ENCODE measurements at places on chromosomes 16 and 17.

DNA sequence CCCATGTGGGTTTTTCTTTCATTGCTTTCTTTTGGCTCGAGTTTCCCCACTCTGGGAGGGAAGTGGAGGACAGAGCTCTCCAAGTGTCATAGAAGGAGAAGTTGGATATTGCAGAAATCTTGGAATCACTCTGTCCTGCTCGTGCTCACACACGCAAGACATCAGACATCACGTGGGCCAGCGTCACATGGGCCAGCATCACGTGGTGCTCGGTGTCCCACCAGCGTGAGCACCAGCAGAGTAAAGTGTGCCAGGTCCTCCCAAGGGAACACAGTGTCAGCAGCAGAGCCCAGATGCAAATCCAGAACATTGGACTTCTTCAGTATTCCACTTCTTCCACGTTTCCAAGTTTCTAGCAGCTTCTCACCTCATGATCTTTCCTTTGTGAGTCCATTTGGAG, 327.0 kb downstream of the FOXL1 start:
- DNase-seq, result no peak

DNA sequence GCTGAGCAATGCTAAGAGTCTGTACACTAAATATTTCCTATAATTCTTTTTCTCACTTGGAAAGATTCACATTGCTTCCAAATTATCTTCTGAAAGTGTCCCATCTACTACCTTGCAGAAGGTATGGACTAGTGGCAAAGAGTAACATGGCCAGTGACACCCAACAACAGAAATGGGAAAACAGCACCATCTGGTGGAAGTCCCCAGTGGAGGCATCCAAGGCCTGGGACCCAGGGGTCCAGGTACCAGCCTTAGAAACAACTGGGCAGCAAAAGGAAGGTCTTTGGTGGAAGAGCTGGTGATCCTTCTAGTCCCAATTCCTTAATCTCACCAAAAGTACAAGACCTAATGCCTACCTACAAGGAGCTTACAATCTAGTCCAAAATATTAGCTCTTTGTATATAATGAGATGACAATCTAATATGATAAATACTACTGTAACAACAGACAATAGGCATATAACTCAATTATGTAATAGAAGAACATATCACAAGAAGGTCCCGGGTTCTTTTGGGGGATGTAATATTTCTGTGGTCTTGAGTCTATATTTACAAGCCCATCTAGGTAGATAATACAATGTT, 55.3 kb downstream of the SKAP1 start:
- no peak for DNase-seq

DNA sequence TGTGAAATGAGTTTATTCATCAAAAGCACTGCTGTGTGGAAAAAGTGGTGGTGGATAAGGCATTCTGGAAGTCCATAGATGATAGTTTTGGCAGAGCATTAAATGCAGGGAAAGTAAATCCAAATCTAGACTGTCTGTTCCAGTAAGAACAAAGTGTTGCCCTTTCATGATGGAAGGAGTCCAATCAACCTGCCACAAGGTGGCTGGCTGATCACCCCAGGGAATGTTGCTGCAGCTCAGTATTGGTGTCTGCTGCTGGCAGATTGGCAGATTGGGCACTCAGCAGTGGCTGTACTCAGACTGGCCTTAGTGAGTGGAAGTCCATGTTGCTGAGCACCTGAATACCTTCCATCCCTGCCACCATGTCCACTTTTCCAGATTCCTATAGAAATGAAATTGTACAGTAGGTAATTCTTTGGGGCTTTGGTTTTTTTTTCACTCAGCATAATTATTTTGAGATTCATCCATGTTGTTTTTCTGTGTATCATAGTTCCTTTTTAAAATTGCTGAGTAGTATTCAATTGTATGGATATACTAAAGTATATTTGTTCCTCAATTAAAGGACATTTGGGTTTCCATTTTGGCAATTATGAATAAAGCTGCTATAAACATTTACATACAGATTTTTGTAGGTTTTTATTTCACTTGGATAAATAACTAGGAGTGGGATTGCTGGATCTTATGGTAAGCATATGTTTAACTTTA, 14.3 kb downstream of the DYNLL2 start:
- no peak for DNase-seq

DNA sequence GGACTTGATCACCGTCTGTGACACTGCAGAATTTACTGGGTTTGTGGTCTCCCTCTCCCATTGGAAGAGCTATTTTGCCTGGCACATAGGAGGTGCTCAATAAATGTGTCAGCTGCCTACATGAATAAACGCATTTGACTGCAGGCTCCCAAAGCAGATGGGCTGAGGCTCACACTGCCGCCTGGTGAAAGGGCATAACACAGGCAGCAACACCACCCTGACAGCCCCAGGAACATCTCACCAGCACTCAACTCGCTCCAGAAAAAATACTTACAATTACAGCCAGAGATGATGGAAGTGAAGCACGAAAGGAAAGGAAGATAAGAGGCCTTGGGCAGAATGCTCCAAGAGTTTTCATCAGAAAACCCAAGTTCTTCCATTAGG, 73.9 kb downstream of the RPH3AL start:
- no peak for DNase-seq

DNA sequence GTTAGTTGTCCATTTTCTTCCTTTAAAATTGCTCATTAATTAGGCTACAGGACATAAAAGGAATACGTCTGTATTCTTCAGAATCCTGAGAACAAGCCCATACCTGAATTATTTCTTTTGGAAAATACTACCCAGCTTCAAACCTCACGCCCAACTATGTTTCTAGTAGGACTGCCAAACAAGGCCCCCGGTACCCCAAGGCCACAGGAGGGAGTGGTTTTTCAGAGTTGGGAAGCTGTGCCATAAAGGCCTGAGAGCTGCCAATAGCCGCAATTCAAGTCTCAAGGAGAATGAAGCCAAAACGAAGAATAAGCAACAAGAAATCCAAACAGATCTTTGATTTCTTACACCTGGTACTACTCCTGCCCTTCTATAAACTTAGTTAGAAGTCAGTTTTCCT, 48.3 kb downstream of the UBE2G1 start:
- no peak for DNase-seq

- no peak for DNase-seq
These were observed 32.9 kb downstream of the CPSF4L start for GRCh38 chr17:73228748-73229236.

GRCh38 chr17:44688675-44689476, 700 bp downstream of the CCDC43 start:
- no peak for DNase-seq

- no peak for DNase-seq
These were observed 66.8 kb downstream of the KPNA2 start for GRCh38 chr17:68102318-68102758.

DNA sequence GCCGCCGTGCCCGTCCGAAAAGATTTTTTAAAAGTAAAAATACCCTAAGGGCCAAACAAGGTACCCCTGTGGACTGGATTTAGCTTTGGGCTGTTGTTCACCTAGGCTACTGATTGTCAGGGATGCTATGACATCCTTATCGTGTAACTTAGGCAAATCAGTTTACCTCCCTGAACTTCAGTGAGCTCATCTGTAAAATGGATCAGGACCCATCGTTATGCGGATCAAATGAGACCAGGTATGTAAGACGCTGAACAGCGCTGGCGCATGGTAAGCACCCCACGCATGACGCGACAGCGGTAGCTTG, 658 bp upstream of the ZNF771 start:
- no peak for DNase-seq

DNA sequence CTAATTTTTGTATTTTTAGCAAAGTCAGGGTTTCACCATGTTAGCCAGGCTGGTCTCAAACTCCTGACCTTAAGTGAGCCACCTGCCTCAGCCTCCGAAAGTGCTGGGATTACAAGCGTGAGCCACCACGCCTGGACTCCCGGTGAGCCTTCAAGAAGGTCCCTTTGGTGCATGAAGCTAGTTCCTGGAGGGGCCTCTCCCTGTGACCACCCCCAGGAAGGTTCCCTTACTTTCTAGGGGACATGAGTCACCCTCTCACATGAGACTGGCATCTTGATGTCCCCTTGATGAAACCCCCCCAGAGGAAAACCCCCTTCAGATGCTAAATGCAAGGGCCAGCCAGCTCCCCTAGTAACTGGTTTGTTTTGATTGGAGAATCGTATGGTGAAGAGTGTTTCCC, 12.8 kb downstream of the CARHSP1 start:
- no peak for DNase-seq

GRCh38 chr17:57009737-57010445, 32.0 kb downstream of the SCPEP1 start:
- DNase-seq, result no peak

GRCh38 chr16:15958703-15959348, 9.4 kb downstream of the ABCC1 start:
- no peak for DNase-seq

- no peak for DNase-seq
These were observed 1.8 kb downstream of the KRTAP9-4 start for GRCh38 chr17:41251261-41251660.

GRCh38 chr16:55393991-55394390, 70.0 kb downstream of the IRX6 start:
- DNase-seq, result no peak

GRCh38 chr16:80656711-80657150, 115.9 kb downstream of the DYNLRB2 start:
- no peak for DNase-seq

GRCh38 chr17:28737770-28738679, 5.8 kb upstream of the TRAF4 start:
- DNase-seq, result no peak

DNA sequence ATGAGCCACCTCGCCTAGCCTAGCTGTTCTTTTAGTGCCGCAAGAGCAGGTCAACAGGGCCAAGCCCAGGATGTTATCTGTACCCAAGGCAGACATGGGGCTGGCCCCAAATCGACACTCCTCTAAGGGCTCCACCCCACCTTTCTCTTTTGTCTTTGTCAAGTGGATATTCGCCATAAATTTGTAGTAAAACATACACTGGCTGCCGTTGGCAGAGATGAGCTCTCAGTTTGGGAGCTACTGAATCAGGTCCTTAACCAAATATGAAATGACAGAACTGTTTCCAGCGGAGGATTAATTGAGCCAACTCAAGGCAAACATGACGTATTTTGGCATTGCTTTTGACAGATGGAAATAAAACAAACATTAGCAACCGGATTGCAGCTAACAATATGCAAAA, 556.9 kb upstream of the CDH5 start:
- DNase-seq, result no peak

DNA sequence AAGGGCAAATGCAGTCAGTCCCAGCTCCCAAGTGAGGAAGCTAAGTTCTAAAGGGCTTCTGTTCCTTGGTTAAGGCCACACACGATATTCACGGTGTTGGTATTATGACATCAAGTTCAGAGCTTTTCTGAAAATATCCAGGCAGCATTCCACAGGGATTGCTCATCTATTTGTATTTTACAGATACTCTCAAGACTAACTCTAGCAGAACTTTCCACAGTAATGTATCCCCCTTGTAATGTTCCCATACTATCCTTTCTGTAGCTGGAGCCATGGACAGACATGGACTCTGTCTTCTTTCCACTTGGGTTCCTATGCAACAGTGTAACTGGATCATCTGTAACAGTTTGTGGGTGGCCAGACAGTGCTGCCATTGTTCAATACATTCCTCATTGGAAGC, 13.5 kb downstream of the SDR42E1 start:
- DNase-seq, result no peak

GRCh38 chr16:89761304-89761922, 40.1 kb downstream of the ZNF276 start:
- no peak for DNase-seq

GRCh38 chr17:37490022-37490587, 414 bp downstream of the DUSP14 start:
- peak; percentile 71 for DNase-seq

DNA sequence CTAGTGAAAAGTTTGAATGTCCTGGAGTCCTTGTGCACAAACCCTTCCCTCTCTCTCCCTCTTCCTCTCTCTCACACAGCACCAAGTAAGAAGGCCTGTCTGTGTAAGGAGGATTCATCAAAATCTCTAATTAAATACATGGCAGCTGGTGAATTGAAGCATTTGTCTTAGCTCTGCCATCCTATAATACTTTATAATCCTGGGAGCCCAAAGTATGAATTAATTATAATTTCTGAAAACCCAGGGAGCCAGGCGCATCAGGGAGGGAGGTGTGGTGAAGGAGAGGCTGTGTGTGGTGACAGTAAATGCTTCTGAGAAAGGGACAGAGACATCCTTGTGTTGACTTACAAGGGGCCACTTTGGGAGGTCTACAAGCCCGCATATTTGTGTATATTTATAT, 691.4 kb upstream of the EEF2KMT start:
- no peak for DNase-seq

- no peak for DNase-seq
These were observed 64.8 kb downstream of the C16orf95 start for GRCh38 chr16:87252269-87252970.

DNA sequence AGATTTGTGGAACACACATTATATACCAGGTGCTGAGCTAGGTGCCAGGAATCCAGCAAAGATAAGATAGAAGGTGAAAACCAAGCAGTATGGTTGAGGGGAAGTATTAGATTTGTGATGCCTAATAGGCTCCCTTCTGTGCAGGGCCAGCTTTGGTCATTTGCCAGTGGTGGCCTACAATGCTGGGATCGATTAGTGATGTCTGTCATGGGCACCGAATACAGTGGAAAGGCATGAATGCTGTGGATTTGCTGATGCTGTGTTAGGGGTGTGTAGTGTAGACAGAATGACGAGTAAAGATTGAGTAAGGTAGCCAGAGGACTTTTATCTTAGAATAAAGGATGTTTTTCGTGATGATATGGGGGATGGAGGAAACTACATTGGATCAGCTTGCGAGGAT, 48.9 kb downstream of the SNX29 start:
- no peak for DNase-seq

DNA sequence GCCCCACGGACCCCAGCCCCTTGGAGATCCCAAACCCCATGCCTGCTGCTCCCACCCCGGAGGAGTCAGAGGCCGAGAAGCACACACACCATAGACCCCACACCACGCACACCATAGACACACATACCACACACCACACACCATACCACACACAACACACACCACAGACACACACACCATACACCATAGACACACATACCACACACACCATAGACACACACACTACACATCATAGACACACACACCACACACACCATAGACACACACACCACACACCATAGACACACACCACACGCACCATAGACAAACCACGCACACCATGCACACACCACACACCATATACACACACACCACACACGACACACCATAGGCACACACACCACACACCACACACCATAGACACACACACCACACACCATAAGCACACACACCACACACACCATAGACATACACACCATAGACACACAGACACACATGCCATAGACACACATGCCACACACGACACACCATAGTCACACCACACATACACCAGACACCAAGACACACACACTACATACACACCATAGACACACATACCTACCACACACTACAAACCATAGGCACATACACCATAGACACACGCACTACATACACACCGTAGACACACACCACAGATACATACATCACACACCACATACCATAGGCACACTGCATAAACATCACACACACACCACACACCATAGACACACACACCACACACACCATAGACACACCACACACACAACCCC, 11.3 kb downstream of the TBC1D16 start:
- no peak for DNase-seq

GRCh38 chr16:50677351-50677750, 3.8 kb downstream of the SNX20 start:
- DNase-seq, result no peak
